NCI-H2029 (cell line): ENCODE measurements at places on chromosomes 1 and 21.

DNA sequence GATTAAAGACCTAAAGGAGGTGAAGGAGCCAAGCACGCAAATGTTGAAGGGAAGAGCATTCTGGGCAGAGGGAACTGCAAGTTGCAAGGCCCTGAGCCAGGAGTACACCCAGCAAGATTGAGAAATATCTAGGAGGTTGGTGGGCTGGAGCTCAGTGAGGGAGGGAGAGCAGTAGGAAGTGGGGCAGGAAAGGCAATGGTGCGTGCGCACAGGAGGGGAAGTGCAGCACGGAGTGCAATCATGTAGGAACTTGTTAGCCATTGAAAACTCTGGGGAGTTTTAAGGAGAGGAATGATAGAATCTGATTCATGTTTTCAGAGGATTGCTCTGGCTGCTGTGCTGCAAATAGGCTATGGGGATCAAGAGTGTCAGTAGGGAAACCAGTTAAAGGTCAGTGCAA is 13.2 kb upstream of the IGSF3 start:
- DNase-seq, result no peak

DNA sequence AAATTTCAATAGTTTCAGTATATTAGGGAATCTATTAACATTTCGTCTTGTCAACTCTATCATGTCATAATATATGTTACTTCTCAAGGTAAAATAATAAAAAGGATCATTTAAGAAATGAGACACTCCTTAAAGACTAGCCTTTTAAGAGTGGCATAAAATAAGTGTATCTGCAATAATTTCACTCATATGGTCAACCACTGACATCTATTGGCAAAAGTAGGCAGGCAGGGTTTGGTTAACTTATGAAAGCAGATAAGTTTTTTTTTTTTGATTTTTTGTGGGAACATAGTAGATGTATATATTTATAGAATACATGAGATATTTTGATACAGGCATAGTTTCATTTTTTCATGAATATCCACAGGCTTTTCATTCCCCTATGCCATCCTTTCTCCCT is 5.5 kb upstream of the RGS21 start:
- DNase-seq, result no peak

GRCh38 chr1:32142446-32143301 is 34.8 kb downstream of the KPNA6 start:
- peak; percentile 85 for DNase-seq

- DNase-seq, result no peak
These were observed at the start of gene EPHA2 for GRCh38 chr1:16155537-16156410. Gene EPHA2, minus strand, starts transcription at chr1:16156069. Its CDS starts 137 bp downstream, at chr1:16155932.

DNA sequence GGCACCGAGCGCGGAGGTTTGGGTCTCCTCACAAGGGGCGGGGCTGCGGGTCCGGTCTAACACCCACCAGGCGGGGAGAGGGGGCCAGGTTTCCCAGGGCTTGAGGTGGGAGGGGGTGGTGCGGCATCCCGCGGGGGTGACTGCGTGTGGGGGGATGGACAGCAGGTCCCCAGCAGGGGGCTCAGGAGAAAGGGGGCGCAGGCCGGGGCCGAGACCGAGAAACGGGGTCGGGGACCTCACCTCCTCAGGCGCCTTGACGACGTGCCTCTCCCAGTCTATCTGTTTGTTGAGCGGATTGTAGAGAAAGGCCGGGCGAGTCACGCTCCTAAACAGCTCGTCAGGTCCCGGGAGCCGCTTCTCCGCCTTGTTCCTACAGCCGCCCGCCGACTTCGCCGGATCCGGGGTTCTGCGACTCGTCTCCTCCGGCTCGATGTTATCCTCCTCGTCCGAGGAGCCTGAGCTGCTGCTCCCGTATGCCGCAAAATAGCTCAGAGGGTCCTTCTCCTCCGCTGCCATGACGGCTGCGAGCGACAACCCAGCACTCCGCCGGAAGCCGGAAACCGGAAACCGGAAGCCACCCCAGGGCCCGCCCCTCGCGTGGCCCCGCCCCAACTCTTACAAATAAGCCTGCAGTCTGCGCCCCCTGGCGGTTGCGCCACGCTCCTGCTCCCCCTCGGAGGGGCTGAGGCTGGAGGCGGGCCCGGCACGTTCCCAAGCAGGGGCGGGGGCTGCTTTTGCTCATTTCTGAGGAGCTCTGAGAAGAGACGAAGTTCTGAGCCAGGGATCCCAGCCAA is at the start of gene C1orf52:
TSS of gene C1orf52 (minus strand) at position 545 of the 794 bp plus-strand sequence. CDS start at position 516, 29 bp downstream.
- peak; percentile 95 for DNase-seq

GRCh38 chr1:8871965-8872399 is 6.5 kb downstream of the ENO1 start:
- DNase-seq, result no peak

- DNase-seq, result no peak
These were observed 120.1 kb upstream of the CAMK1G start for GRCh38 chr1:209463441-209463840.

GRCh38 chr1:163834778-163835177 is 513.0 kb downstream of the NUF2 start:
- no peak for DNase-seq

DNA sequence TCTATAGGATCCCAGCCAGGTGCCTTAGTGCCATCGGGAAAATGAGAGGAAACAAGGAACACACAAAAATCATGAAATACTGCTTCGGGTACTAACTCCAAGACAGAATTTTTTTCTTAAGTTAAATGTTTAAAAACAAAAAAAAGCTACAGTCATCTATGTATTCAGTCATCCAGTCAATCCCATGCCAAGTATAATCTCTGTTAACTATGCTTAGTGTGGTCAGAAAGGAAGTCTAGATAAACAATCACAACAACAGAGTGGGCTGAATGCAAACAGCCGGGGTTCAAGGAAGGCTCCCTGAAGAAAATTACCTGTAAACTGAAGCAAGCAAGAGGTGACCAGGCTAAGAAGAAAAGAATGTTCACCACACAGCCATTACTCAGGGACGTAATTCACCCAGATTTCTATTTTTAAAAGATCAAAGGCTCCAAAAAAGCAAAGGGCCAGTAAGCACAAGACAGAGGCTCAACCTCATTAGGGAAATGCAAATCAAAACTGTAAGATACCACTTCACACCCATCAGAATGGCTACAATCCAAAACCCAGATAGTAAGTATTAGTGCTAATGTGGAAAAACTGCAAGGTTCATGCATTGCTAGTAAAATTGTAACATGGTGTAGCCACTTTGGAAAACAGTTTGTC is 53.0 kb downstream of the RERE start:
- DNase-seq, result no peak

DNA sequence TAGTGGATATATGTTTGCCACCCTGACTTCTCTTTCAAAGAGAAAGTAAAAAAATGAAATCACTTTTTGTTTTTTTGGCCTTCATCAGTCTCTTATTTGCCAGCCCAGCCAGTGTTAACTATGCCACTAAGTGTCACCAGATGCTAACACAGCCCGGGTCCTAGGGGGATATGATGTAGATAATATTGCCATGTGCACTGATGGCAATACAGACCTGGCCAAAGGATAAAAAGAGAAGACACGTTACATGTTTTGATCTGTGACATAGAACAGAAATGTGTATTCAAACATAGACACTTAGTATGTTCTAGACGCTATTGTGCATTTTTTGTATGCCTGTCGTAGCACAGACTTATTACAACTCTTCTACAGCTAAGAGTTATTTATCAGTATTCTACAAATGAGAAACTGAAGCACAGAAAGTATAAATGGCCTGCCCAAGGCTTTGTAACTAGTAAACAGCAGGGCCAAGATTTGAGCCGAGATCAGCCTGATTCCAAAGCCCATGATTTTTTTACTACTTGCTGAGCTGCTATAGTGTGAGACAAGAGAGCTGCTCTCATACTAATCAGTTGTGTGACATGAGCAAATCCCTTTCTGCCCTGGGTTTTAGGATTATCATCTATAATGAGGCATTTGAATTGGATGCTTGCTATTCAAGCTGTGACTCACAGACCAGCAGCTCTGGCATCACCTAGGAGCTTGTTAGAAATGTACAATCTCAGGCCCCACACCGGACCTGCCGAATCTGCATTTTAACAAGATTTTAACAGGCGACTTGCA is 6.3 kb downstream of the LRRC53 start:
- DNase-seq, result no peak

GRCh38 chr21:37370152-37371040 is 3.8 kb downstream of the DYRK1A start:
- no peak for DNase-seq

- DNase-seq, result no peak
These were observed 5.8 kb downstream of the IFI16 start for GRCh38 chr1:159015440-159015909.

DNA sequence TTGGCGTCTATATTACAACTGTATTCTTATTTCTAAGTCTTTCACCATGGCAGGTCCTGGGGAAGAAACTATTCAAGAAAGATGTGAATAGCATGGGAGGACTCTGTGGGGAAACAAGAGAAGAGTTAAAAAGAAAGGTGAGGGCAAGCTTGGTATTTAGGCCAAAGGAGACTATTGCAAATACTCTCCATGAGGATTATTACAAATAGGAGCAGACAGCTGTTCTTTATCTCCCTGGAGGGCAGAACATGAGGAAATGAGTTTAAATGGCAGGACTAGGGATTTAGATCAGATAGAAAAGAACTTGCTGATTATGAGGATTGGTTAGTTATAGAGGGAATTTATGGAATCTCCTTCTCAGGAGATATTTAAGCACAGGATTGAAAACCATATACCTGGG is 186.8 kb downstream of the CDC7 start:
- no peak for DNase-seq

DNA sequence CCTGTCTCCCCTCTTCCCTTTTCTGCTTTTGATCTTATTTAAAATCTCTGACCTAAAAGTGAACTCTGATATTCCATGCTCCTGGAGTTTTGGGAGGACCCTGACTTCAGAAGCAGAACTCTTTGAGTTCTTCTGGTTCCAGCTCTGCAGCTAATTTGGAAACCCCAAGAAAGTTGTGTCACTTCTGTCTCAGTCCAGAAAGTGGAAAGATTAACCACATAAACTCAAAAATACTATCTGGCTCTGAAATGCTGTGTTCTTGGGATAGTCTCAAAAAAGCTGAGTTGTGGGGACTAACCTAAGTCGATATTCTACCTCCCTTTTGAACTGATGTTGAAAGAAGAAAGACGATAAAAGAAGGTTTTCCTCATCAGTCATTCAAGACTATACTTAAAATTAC is 59.8 kb downstream of the ITPKB start:
- no peak for DNase-seq

GRCh38 chr1:28064064-28064463 is 24.3 kb downstream of the EYA3 start:
- DNase-seq, result no peak

DNA sequence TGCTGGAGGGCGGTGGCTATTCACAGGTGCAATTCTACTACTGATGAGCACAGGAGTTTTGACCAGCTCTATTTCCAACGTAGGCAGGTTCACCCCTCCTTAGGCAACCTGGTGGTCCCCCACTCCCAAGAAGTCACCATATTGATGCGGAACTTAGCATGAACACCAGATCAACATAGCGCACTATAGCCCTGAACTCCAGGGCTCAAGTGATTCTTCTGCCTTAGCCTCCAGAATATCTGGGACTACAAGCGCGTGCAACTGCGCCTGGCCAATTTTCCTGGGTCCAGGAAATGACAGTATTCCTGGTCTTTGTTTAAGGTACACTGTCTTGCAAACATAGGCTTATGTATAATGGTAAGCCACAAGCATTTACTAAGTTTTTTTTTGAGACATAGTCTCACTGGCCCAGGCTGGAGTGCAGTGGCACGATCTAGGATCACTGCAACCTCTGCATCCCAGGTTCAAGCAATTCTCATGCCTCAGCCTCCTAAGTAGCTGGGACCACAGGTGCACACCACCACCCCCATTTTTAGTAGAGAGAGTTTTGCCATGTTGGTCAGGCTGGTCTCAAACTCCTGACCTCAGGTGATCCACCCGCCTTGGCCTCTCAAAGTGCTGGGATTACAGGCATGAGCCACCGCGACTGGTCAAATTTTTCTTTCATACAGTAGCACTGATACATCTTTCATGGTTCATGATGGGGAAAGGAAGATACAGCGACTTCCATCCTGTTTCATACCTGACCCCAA is 12.6 kb downstream of the MCL1 start:
- no peak for DNase-seq

- DNase-seq, result no peak
These were observed 31.6 kb upstream of the SOX13 start for GRCh38 chr1:204041232-204041767.

GRCh38 chr21:38716942-38717341 is 88.8 kb upstream of the ETS2 start:
- no peak for DNase-seq

- DNase-seq, result no peak
These were observed 113.9 kb downstream of the GLIS1 start for GRCh38 chr1:53625049-53625448.

GRCh38 chr1:167621780-167622313 is 8.2 kb upstream of the RCSD1 start:
- DNase-seq, result no peak

- no peak for DNase-seq
These were observed 813 bp upstream of the SFT2D2 start for GRCh38 chr1:168224991-168225390.

GRCh38 chr1:56920591-56921001 is 45.2 kb downstream of the C8B start:
- DNase-seq, result no peak

- no peak for DNase-seq
These were observed 242.4 kb upstream of the GREM2 start for GRCh38 chr1:240854367-240854766.

- DNase-seq, result peak; percentile 48
These were observed 37.3 kb downstream of the MAST2 start for GRCh38 chr1:45840704-45841103.
